CD4-positive, alpha-beta T cell treated with Interleukin-2 at 100 ng/mL for 4 hours (primary cell): ENCODE measurements at places on chromosomes 13 and 19.

- DNase-seq = no peak
Measured at GRCh38 chr19:39974377-39975155, 3.6 kb downstream of the PSMC4 start.

- DNase-seq = no peak
Measured at GRCh38 chr19:19269952-19270694, 3.0 kb downstream of the TM6SF2 start.

- DNase-seq = no peak
Measured at GRCh38 chr19:11478167-11479089, 2.4 kb downstream of the ELAVL3 start.

DNA sequence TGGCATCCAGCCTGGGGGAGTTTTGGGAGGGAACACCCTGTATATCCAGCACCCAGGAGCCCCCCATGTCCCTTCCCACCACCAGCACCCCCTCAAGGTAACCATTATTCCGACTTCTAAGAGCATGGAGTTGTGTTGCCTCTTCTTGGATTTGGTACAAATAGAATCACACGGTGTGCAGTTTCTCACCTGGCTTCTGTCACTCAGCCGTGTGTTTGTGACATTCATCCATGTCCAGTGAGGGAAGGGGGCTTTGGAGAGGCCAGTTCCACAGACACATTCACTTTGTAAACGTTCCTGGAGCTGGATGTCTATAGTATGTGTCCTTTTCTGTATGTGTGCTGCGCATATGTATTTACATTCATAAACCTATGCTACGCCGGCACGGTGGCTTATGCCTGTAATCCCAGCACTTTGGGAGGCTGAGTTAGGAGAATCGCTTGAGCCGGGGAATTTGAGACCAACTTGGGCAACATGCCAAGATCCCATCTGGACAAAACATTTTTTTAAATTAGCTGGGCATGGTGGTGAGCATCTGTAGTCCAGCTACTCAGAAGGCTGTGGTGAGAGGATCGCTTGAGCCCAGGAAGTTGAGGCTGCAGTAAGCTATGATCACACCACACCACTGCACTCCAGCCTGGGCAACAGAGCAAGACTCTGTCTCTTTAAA, 36.6 kb downstream of the MYH14 start:
- DNase-seq = no peak

DNA sequence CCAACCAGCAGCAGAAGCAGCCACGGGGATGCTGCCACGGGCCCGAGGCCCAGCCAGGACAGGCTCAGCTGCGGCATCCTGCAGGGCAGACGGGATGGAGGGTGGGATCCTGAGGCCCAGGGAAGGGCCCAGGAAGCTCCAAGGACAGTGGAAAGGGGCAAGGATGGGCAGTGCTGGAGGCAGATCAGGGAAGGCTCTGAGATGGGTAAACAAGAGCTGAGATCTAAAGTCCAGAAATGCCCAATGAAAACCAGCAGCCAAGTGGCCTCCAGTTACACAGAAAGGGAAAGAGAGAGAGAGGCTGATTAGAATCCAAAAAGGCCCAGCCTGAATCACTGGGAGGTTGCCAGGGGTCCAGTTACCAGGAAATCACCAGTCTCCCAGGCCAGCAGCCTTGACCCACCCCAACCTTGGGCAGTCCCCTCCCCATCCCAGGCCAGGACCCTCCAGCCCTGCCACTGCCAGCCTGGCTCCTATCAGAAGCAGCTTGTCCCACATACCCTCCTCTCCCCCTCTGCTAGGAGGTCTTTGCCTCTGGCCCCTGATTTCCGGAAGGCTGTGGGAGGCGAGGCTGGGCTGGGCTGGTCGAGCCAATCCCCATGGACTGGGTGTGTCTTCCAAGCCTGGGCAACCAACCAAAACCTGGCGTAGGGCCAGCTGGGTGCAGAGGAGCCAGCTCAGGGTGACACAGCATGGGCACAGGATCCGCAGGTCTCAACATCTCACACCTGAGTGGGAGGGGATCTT, at the start of gene CYP4F11:
Gene CYP4F11, minus strand, starts transcription at position 198 of the 747 bp plus-strand sequence. Its CDS starts 121 bp downstream, at position 77.
- no peak for DNase-seq

GRCh38 chr19:13133241-13133870, 15.3 kb downstream of the NACC1 start:
- DNase-seq = no peak

DNA sequence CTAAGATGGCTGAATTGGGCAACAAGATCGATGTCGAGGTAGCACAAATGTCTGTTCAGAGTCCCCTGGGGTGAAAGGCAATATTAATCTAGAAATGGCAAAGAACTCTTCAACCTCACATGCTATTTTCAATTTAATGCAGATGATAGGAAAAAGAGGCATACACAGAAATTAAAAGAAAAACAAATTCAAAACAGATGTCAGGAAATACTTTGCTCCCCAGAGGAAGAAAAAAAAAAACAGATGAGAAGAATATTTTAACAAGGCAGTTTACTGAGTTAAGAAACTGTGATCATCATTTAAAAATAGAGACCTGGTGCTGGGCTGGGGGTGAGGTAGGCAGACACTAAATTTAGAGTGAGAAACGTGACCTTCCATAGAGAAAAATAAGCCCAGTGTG, 421.9 kb upstream of the ARGLU1 start:
- DNase-seq = no peak
